ENCODE measurements at places on chromosomes 2 and 18. TPM values are rescaled to one million over a fixed set of nuclear protein-coding genes. Genes with fewer than 3 reads are reported as not detected.

WNT10A gene
- total RNA-seq, result not detected

AMER3 gene
- not detected for total RNA-seq

IL36G gene
- not detected for total RNA-seq

IL37 gene
- not detected for total RNA-seq

SERPINB13 gene
- 0.13 TPM for total RNA-seq

NT5C1B gene
- not detected for total RNA-seq

GPR45 gene
- total RNA-seq, result not detected
